Activated naive CD4-positive, alpha-beta T cell treated with anti-CD3 and anti-CD28 coated beads, Interleukin-2, amount 50 U/mL, for 16 hours (primary cell): ENCODE measurements at places on chromosomes 1 and 21.

GRCh38 chr1:165376041-165376810 lies 19.7 kb upstream of the LMX1A start:
- DNase-seq = peak; percentile 36

DNA sequence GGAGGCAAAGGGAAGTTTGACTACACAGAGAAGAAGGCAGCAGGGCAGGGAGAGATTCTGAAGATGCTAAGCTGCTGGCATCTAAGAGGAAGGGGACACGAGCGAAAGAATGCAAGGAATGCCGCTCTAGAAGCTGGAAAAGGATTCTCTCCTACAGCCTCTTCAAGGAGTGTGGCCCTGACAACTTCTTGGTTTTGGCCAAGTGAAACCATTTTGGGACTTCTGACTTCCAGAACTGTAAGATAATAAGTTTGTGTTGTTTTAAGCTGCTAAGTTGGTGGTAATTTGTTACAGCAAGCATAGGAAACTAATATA lies 28.5 kb downstream of the MGST3 start:
- no peak for DNase-seq

- DNase-seq = no peak
These were observed 144.6 kb upstream of the HMGB4 start for GRCh38 chr1:33719326-33719725.

GRCh38 chr1:96649301-96649700 lies 72.3 kb upstream of the PTBP2 start:
- no peak for DNase-seq

- no peak for DNase-seq
These were observed 60.8 kb downstream of the NDUFS5 start for GRCh38 chr1:39086865-39087409.

DNA sequence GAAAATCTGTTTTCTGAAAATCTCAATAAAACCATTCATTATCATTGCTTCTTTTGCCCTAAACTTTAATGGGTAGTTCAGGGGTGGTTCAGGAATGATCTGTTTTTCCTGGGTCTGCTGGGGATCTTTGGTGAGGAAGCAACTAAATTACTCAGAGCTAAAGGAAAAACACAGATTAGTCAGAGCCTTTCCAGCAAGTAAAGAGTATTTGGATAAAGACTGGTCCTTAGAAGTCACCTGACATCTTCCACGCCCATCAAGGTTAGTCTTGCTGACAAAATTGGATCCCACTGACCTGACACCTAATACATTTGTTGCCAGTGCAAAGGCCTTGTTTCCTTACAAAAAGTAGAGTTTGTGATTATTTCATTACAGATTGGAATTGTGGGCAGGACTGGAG lies 24.2 kb downstream of the HSPA13 start:
- DNase-seq = no peak

- peak; percentile 9 for DNase-seq
These were observed 37.0 kb upstream of the POFUT2 start for GRCh38 chr21:45324489-45325205.

DNA sequence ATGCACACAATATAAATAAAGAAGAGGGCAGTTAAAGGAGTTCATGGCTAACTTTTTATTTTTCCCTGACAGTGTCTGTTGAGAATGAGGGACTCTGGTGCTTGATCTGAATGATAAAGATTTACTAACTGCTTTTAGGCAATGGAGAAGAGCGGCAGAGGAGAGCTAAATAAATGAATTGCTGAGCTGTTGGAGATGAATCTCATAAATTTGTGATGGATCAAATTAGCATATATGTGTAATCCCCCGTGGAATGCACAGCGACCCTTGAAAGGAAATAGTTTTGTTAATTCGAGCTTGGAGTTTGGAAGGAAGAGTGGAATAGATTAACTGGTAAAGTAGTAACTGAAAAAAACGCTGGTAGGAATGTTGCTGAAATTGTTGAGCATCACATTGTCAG lies 40.2 kb downstream of the HMCN1 start:
- no peak for DNase-seq

- no peak for DNase-seq
These were observed 211.7 kb upstream of the PTGFR start for GRCh38 chr1:78279051-78279450.

DNA sequence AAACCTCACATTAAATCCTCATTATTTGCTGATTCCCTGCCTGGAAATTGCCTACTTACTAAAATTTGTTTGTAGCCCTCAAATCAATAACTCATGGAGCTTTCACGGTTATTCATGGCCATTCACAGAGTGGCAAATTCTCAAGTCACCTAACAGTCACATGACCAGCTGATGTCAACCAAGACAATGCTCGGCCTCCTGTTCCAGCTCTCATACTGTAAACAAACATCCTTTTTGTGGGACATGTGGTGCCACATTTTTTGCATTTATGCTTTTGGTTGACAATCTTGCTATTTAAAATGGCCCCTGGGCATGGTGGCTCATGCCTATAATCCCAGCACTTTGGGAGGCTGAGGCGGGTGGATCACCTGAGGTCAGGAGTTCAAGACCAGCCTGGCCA lies 271.5 kb upstream of the GREM2 start:
- no peak for DNase-seq

- peak; percentile 89 for DNase-seq
These were observed 8.0 kb upstream of the MAN1C1 start for GRCh38 chr1:25608488-25609178.
